Fibroblast of lung (primary cell): ENCODE measurements at places on chromosomes 11 and 22.

DNA sequence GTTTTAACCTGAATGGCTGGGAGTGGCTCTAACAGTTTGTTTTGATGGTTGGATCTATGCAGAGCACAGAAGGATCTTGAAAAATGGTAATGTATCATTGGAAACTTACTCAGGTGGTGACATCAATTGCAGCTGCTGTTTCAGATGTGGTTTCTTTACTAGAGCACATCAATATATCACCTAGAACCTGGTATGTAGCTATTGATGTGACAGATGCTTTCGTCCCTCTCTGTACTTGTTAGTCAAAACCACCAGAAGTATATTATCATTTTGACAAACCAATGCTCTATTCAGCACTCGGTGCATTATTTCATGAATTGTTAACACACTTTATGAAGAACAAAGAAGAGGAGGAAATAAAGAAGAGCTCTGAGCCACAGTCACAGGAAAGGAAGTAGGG, 26.6 kb upstream of the SCN3B start:
- H3K4me1 ChIP-seq: no peaks in the 10 kb centered on the region
- no peak overlapping the region for H3K4me3 ChIP-seq
- no peak for DNase-seq
- no peaks in the 10 kb centered on the region for H3K36me3 ChIP-seq
- H3K27me3 ChIP-seq: peaks cover 2% of the 10 kb centered on the region
- H3K27ac ChIP-seq: no peak overlapping the region

DNA sequence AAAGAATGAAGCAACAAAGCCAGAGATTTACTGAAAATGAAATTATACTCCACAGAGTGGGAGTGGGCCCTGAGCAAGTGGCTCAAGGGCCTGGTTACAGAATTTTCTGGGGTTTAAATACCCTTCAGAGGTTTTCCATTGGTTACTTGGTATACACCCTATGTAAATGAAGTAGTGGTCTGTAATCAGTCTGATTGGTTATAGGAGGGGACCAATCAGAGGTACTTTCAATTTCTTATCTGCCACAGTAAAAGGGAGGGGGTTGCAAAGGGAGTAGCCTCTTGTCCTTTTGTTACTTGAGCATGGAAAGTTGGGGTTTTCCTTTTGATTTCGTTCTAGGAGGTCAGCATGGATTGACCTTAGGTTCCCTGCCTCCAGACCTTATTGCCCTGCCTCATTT, 63.5 kb downstream of the ATM start:
- H3K27ac ChIP-seq: no peak overlapping the region
- H3K4me1 ChIP-seq: no peaks in the 10 kb centered on the region
- no peak for DNase-seq
- H3K4me3 ChIP-seq: no peak overlapping the region
- peaks cover 5% of the 10 kb centered on the region for H3K36me3 ChIP-seq
- H3K27me3 ChIP-seq: no peaks in the 10 kb centered on the region

DNA sequence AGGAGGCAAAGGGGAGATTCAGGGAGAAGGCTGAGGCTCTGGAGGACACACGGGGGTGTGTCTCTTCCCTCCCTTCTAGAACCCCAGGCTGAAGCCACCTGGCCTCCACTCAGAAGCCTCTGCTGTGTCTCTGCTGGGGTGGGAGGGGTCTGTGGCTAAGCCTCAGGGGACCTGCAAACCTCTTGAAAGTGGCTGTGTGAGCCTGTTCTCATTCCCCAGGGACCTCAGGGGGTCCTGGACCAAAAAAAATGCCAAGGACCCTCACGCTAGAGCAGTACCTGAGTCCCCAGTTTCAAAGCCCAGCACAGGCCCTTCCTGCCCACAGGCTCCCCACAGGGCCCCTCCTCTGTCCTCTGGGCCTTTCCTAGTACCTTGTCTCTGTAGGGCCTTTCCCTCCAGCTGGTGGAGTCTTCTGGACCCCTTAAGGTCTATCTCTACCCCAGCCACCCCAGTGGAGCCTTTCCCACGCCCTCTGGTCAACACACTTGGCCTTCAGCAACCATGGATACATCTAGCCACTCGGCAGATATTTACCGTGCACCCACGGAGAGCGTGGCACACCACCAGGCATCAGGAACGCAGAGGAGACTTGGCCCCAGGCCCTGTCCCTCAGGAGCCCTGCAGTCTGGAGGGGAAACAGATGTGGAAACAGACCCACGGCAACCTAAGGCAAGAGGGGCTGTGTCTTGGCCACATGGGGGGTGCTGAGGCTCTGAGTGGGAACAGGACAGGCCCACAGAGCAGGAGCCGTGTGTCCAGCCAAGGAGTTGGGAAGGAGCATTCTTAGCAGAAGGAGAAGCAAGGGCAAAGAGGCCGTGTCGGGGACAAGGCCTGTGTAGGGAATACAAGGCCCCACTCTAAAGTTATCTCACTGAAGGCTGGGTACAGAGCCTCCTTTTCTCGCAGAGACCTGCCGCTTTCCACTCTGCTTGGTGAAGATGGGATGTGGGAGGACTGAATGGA, 18.5 kb downstream of the PLA2G6 start:
- no peak overlapping the region for H3K27ac ChIP-seq
- DNase-seq: no peak
- H3K4me3 ChIP-seq: no peak overlapping the region
- no peaks in the 10 kb centered on the region for H3K27me3 ChIP-seq
- H3K36me3 ChIP-seq: no peaks in the 10 kb centered on the region
- peaks cover 5% of the 10 kb centered on the region for H3K4me1 ChIP-seq

DNA sequence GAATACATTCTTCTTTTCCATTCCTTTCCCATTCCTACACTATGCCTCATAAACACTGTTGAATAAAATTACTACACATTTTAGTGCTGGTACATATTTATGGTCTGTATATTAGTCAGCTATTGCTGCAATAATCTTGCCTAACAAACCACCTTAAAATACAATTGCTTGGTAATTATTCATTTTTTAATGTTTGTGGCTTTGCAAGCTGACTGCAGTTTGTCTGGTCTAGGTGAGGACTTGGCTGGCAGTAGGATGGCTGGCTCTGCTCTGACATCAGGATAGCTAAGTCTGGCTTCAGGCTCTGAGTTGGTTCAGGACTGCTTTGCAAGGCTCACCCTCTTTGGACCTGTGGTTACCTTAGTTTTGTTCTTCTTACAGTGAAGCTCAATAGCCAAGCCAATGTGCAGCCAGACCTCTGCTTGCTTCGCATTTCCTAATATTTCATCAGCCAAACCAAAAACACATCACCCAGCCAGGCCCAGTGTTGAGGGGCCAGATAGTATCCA, 913.4 kb upstream of the RAG2 start:
- H3K4me3 ChIP-seq: no peak overlapping the region
- DNase-seq: peak; percentile 86
- H3K36me3 ChIP-seq: no peaks in the 10 kb centered on the region
- no peaks in the 10 kb centered on the region for H3K27me3 ChIP-seq

GRCh38 chr11:70312401-70313357, 42.2 kb downstream of the PPFIA1 start:
- H3K36me3 ChIP-seq: no peaks in the 10 kb centered on the region
- no peak overlapping the region for H3K27ac ChIP-seq
- H3K27me3 ChIP-seq: no peaks in the 10 kb centered on the region
- DNase-seq: no peak
- H3K4me3 ChIP-seq: no peak overlapping the region

GRCh38 chr22:45226503-45227186, 14.0 kb downstream of the KIAA0930 start:
- H3K36me3 ChIP-seq: no peaks in the 10 kb centered on the region
- DNase-seq: peak; percentile 37
- no peaks in the 10 kb centered on the region for H3K27me3 ChIP-seq
- H3K4me3 ChIP-seq: no peak overlapping the region

DNA sequence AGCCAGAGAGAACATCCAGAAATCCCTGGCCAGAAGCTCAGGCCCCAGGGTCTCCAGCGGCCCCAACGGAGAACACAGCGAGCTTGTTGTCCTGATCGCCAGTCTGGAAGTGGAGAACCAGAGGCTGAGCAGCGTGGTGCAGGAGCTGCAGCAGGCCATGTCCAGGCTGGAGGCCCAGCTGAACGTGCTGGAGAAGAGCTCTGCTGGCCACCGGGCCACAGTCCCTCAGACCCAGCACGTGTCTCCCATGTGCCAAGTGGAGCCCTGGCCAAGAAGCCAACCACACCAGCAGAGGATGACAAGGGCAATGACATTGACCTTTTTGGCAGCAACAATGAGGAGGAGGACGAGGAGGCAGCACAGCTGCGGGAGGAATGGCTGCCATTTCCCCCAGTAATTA, 20.6 kb upstream of the SCGB1D1 start:
- no peak for DNase-seq
- H3K27ac ChIP-seq: no peak overlapping the region
- no peaks in the 10 kb centered on the region for H3K36me3 ChIP-seq

DNA sequence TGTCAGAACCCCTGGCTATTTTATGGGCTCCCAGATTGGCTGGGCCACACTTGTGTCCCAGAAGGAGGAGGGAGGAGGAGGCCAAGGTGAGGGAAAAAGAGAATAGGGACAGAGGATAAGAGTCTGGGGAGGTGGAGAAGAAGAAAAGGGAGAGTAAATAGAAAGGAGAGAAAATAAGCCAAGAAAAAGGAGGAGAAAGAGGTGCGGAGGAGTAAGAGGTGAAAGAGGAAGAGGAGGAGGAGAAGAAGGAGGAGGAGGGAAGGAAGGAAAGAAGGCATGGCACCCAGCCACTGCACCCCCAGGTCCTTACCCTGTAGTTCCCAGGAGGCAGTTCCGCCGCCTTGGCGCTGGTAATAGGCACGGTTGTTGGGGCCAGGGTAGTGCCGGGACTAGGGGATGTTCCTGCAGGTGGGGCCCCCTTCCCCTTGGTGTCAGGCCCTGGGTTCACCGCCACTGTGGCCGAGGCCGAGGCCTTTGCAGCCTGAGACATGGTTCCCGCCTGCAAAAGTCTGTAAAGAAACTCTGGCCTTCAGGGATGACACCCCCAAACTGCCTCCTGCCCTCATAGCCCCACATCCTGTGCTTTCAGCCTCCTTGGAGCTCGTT, 1.9 kb downstream of the CRYBB1 start:
- H3K4me3 ChIP-seq: no peak overlapping the region
- no peak for DNase-seq
- no peaks in the 10 kb centered on the region for H3K36me3 ChIP-seq
- no peak overlapping the region for H3K27ac ChIP-seq
- H3K27me3 ChIP-seq: no peaks in the 10 kb centered on the region
- peaks cover 5% of the 10 kb centered on the region for H3K4me1 ChIP-seq

DNA sequence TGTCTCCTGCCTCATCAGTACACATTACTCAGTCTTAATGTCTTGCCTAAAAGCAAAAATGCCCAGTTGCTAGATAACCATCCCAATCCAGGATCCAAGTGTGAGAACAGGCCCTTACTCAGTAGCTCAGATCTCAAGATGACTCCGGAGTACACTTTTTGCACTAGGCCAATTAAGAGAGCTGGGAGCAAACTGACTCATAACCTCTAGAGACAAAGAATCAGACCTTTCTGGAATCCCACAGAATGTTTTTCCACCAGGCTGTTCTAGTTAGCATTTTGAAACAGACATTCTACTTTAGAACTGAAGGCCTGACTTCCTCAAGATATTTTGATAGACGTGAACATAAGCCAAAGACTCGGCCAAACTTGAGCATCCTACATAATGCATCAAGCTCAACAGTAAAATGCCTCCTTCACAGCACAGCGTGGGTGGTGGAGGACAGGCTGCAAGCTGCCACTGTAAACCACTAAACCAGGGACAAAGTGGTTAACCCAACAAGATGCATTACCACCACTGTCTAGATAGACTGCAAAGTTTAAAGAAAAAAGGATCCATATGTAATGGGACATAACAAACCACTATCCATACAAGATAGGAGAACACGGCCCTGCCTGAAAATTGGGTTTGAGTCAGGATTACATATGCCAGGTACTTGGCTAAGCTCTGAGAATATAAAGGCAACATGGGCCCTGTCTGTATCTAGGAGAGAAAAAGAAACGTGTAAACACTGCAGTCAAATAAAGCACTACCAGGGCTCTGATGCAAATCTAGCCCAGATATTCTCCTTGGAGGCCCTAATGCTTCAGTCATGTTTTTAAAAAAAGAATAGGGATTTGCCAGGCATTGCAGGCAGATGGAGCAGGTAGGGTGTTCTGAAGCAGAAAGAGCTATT, 48.3 kb downstream of the MYH9 start:
- no peaks in the 10 kb centered on the region for H3K27me3 ChIP-seq
- no peak overlapping the region for H3K4me3 ChIP-seq
- peaks cover 79% of the 10 kb centered on the region for H3K4me1 ChIP-seq
- H3K27ac ChIP-seq: peak overlapping the region; percentile 33

DNA sequence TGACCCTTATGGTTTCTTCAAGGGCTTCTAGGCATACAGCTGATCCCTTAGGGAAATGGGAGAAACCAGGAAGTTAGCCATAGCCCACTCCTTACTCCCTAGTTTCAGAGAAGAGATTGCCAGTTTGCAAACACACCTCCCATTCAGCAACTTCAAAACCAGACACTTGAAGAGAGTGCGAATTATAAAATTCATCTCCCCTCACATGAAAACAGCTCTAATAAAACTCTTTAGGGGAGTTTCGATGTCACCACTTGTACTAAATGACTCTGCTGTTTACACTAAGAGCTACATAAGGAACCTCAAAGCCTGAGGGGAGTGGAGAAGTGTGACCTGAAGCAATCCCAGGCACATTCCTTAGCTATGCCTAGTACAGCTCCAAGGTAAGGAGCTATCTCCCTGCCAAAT, 8.3 kb downstream of the LGR4 start:
- H3K4me1 ChIP-seq: peaks cover 9% of the 10 kb centered on the region
- no peaks in the 10 kb centered on the region for H3K36me3 ChIP-seq
- DNase-seq: no peak
- no peak overlapping the region for H3K27ac ChIP-seq
- no peaks in the 10 kb centered on the region for H3K27me3 ChIP-seq

- H3K27me3 ChIP-seq: peaks cover 8% of the 10 kb centered on the region
- peaks cover 2% of the 10 kb centered on the region for H3K4me1 ChIP-seq
- no peaks in the 10 kb centered on the region for H3K36me3 ChIP-seq
- H3K4me3 ChIP-seq: no peak overlapping the region
- no peak overlapping the region for H3K27ac ChIP-seq
Measured at GRCh38 chr22:37578002-37578401, 1.9 kb downstream of the LGALS2 start.

DNA sequence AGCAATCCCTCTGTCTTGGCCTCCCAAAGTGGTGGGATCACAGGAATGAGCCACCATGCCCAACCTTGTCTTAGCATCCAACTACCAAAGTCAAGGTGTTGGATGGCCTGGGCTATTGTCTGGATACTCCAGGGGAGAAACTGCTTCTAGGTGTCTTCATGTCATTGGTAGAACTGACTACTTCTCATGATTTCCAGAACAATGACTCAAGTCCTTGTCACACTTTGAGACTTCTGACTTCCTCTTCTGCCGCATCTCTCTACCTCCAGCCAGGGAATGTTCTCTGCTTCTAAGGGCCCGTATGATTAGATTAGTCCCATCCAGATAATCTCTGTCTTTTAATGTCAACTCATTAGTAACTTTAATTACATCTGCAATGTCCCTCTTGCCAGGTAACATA, 30.6 kb downstream of the APOL6 start:
- no peaks in the 10 kb centered on the region for H3K36me3 ChIP-seq
- no peak overlapping the region for H3K27ac ChIP-seq
- H3K27me3 ChIP-seq: no peaks in the 10 kb centered on the region

- no peaks in the 10 kb centered on the region for H3K27me3 ChIP-seq
- no peak for DNase-seq
- no peak overlapping the region for H3K4me3 ChIP-seq
- H3K4me1 ChIP-seq: no peaks in the 10 kb centered on the region
- H3K27ac ChIP-seq: no peak overlapping the region
- no peaks in the 10 kb centered on the region for H3K36me3 ChIP-seq
Measured at GRCh38 chr11:110339456-110340250, 43.2 kb upstream of the RDX start.
